ENCODE measurements at places on chromosomes 12 and 14.
A peak's percentile ranks its signal among the peaks of the same experiment; 100 is the strongest.

DNA sequence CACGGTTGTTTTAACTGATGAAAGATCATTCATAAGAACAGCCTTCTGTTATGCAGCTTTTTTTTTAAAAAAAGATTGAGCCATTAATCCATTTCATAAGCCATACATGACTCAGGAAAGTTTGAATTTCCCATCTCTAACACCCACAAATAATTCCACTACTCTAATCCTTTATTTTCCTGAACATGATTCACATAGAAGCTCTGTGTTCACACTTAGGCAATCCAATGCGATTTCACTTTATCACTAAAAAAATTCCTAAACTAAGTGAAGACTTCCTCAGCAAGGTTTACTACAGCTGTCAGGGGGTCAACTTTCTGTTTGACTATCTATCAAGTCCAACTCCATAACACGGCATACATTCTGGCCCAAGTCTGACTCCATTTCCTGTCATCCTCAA, 25.9 kb downstream of the PKP2 start:
- DNase-seq: no peak

GRCh38 chr14:93005135-93005813, 82.3 kb downstream of the CHGA start:
- DNase-seq: no peak

- no peak for DNase-seq
Measured at GRCh38 chr12:94660436-94660835, 10.1 kb upstream of the TMCC3 start.

GRCh38 chr12:74381958-74382357, 155.7 kb upstream of the ATXN7L3B start:
- no peak for DNase-seq

- DNase-seq: peak; percentile 63
Measured at GRCh38 chr12:48936379-48936979, 11.2 kb upstream of the FKBP11 start.

GRCh38 chr14:90140298-90140955, 78.6 kb downstream of the KCNK13 start:
- no peak for DNase-seq

DNA sequence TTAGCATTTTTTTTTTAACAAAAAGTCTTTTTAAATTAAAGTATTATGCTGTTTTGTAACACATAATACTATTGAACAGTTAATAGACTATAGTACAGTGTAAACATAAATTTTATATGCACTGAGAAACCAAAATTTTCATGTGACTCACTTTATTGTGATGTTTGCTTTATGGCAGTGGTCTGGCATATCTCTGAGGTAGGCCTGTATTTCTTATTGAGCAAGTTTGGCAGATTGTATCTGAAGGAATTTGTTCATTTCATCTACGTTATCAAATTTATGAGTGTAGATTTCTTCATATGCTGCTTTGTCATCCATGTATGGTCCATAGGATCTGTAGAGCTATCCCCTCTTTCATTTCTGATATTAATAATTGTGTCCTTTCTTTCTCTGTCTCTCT, 78.8 kb upstream of the PDE3A start:
- no peak for DNase-seq

DNA sequence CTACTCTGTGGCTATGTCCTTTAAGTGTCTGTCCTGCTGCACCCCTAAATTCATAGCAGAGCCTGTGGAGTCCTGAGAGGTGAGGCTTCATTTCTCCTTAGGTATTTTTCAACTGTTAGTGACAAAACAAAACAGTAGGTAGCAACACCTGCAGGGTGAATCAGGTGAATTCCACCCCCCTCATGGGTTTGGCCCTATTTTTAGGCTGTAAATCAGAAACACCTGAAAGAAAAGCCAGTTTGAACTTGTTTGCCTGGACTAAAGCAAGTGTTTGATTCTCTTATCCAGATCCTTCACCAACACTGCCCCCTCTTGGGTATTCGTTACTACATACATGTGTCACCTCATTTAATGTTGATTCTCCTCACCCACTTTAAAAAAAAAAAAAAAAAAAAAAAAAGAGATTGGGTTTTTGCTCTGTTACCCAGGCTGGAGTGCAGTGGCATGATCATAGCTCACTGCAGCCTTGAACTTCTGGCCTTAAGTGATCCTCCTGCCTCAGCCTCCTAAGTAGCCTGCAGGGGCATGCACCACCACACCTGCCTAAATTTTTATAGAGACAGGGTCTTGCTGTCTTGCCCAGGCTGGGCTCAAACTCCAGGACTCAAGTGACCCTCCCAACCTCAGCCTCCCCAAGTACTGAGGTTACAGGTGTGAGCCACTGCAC, 10.3 kb downstream of the TBPL2 start:
- DNase-seq: peak; percentile 63

- no peak for DNase-seq
Measured at GRCh38 chr14:60867503-60868172, 113.2 kb downstream of the TRMT5 start.

GRCh38 chr14:100203962-100204834, 34.7 kb upstream of the YY1 start:
- DNase-seq: no peak
